Esophagus squamous epithelium (tissue), 5 donors: ENCODE measurements at places on chromosomes 3 and 15.

GRCh38 chr3:178195824-178196223 lies 340.4 kb upstream of the KCNMB2 start:
- no peak for DNase-seq

DNA sequence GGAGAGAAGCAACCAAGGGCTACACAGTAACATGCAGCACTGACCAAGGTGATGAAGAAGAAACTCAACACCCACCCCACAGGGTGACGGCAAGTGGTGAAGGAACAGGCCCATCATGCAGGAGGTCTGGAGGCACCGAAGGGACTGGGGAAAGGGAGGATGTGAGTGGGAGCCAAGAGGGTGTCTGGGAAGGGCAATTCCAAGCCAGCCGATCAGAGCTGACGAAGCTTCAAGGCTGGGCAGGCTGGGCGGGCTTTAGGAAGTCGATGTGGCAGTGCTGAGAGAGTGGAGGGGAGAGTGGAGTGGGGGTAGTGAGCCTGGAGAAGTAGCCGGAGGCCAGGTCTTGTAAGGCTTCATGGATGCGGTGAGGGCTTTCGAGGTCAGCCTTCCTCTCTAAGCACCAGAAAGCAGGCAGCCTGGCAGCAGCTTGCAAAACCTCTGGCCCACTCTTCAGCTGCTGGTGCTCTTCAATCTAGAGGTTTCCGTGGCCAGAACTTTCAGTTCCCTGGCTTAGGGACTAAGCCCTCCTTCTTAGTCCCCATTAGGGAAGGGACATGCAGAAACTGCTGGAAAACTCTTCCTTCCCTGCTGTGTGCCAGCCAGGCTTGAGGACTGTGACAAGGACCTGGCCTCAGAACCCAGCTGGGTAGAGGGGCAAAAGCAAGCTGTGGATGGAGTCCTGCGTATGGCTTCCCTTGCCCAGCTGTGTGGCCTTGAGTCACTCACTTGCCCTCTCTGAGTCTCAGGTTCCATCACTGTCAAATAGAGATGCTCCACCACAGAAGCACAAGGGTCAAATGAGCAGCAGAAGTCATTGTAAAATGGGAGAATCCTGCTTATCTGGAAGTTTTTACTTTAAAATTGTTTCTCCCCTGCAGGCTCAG lies 72.1 kb downstream of the TLE3 start:
- DNase-seq, result no peak

GRCh38 chr15:73972984-73973682 lies 19.0 kb downstream of the STOML1 start:
- DNase-seq, result no peak

DNA sequence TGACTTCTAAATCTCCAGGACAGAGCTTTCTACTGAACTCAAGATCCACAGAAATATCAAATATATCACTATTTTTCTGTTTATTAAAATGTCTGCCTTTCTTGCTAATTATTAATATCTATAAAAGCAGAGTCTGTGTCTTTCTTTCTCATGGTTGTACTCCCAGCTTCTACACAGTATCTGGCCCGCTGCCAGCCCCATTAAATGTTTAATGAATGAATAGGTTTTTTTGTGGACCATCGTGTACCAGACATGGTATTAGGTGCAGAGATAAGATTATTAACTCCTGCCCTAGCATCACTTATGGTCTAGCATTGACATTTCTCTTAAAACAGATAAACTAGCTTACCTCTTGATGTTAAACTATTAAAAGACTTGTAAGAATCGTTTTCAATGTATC lies 111.4 kb upstream of the RBMS3 start:
- DNase-seq, result no peak

GRCh38 chr3:86982883-86983282 lies 8.1 kb downstream of the VGLL3 start:
- DNase-seq, result no peak

GRCh38 chr3:23959135-23959900 lies 14.2 kb downstream of the NR1D2 start:
- no peak for DNase-seq

- DNase-seq, result no peak
Observed at GRCh38 chr15:87121336-87121735, 1041.7 kb downstream of the AGBL1 start.

DNA sequence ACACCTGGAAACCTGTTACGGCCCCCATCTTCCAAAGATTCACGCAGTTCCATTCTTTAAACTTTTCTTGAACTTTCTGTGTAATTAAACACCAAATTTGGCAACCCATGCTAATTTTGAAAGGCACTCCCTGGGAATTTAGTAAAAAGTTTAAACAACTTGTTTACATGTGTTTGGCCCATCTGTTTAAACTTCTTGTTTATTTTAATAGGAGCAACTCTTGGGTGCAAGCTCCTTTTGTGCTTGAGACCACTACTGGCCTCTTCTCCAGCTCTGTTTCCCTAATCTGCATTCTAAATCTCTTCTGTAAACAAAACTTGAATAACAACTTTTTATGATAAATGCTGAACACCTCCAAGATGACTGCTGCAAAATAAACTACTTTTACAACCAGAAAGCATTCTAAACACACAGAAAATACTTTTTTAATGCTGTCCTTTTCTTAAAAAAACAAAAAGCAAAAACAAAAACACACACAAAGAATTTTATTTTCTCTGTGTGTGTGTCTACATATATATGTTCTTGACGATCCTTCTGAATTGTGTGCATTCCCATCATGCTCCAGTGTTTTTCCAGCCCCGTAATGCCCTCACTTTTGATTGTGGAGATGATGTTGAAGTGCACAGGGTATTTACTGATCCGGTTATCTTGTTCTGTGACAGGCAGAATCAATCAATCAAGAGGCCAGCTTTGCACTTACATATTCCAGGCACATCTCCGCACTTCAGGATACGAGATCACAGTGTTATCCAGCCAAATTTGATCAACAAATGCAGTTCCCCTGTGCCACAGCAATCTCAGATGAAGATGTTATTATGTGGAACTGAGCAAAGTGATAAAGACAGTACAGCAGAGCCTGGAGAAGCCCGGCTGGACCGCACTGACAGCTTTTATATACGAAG lies 416.9 kb downstream of the FOXP1 start:
- no peak for DNase-seq

DNA sequence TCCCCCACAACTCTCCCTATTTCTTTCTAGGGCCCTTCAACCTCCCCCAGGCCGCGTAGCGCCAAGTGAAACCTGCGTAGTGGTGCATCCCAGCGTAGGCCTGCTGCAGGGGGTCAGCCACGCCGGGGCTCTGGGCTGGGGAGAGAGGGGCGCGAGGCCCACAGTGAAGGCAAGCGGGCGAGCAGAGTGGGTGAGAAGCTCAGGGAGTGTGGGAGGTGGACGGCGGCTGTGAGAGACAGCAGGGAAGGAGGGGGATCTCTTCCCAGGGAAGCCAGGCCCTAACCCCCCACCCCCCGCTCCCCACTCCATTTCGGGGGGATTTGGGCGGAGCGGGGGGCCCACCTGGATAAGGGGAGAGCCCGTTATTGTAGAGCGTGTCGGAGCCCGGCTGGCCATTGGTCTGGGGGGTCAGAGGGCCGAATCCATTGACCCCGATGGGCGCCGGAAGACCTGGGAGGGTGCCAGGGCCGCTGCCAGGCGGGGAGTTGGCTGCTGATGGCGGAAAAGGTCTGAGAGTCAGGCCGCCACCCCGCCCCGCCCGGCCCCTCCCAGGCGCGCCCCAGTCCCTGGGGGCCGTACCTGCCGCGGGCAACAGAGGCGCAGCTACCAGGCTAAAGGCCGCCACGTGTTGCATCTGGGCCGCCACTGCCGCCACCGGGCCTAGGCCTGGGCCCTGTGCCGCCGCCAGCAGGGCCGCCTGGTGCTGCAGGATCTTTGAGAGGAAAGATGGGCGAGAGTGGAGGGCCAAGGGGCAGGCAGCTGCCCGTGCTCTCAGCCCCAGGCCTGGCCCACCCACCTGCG lies 16.6 kb upstream of the PARP6 start:
- no peak for DNase-seq

- no peak for DNase-seq
Observed at GRCh38 chr3:30741889-30742288, 135.5 kb downstream of the TGFBR2 start.

DNA sequence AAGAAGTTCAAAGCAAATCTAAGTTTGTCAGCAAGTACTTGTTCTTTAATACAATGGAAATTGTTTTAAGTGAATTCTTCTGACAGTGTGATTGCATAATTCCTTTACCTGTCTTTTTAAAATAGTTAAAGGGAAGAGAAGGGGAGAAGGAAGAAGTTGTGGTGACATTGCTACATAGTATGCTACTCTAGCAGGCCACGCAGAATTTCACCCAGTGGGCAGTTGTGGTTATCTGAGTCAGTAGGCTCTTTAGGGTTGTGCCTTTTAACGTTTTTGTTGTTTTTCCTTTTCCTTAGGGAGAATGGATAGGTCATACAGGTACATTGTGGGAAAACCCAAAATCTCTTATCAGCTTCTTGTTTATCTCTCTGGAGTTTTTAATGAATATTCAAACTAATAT lies 40.4 kb downstream of the KIF15 start:
- no peak for DNase-seq

- no peak for DNase-seq
Observed at GRCh38 chr3:32487781-32488473, 14.7 kb downstream of the CMTM6 start.

DNA sequence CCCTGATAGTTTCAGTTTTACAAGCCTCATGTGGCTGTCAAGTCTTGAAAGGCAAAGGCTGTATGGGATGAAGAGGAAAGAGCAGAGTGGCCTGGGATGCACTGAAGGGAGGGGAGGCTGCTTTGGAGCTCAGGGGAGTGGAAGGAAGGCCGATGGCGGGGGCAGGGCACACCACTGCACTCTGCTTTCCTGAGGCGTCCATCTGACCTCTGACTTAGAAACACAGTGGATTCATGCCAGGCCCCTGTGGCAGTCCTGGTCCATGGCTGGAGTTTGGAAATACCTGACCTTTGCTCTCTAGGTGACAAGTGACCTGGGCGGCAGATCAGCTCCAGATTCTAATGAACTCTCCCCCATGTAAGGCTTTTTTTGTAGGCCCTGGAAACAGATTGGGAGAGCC lies 19.0 kb downstream of the FAH start:
- DNase-seq, result no peak

DNA sequence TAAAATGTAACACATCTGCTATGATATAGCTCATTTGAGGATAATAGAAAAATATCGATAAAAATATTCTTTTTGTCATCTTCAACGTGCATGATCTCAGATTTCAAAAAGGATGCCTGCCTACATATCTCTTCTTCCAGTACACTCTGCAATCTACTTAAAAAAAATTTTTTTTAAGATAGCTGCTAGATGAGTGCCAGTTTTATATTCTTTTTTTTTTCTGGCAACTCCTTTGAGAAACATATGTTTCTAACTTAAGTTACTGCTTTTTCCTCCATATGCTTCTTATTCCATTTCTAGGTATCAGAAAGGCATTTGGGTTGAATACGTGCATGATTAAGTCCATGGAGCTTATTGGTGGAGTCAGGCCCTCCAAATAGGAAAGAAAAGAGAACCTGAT lies 160.4 kb downstream of the PPM1L start:
- DNase-seq, result no peak

- no peak for DNase-seq
Observed at GRCh38 chr3:63613561-63613960, 38.9 kb upstream of the SNTN start.

DNA sequence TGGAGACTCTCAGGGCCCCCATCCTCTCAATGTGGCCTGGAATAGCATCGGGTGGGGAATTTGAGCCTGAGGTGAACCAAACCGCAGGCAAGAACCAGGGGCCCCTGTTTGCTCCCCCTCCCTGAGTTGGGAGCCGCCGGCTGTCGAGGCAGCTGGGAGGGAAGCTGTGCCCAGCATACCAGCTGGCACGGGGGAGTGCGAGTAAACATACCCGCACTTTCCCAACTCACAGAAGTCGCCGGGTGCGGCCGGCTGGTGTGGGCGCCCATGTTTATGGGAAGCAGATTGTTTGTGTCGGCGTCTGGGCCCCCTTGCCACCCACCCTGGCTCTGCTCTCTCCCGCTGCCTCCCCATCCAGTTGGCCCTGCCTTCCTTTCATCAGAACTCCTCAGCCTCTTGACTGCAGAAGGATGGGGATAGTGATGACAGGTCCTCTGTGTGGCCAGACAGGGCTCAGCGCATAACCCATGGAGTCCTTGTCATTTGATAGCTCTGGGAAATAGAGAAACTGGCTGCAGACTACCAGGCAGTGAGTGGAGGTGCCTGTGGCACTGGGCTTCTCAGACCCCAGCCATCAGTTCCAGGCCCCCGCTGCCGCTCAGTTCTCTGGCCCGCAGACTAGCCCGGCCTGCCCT lies 60.4 kb downstream of the CACNA2D2 start:
- no peak for DNase-seq

DNA sequence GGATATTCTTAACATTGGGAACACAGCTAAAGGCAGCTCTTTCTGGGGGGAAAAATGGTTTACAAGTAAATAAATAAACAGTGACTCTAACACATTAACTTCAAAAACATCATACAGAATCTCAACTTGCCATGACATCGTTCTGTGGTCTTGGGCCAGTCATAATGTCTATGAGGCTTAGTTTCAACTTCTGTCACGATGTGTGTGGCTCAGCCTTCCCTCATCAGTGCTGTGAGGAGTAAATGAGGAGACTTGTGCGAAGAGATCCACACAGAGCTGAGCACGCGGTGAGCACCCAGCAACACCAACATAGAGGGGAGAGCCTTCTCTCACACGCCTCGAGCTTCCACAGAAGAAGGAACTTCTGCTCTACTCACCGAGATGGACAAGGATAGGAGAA lies 49.0 kb downstream of the DZIP1L start:
- no peak for DNase-seq

DNA sequence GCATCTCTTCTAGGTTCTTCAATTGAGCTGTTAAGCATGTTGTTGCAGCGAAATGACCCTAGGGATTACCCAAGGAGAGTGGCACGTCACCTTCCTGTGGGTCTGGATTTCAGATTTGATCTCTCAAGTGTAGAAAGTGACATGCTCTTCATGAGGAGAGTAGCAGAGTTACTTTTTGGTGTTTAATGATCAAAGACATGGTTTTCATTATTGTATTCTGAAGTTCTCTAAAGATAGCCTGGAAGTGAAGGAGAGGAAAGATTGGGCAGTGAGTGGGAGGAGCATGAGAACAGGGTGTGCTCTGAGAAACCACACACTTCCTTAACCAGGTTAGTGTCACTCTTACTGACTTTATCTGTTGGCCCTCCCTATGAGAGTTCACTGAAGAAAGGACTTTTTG lies 153.6 kb downstream of the AKAP13 start:
- no peak for DNase-seq

DNA sequence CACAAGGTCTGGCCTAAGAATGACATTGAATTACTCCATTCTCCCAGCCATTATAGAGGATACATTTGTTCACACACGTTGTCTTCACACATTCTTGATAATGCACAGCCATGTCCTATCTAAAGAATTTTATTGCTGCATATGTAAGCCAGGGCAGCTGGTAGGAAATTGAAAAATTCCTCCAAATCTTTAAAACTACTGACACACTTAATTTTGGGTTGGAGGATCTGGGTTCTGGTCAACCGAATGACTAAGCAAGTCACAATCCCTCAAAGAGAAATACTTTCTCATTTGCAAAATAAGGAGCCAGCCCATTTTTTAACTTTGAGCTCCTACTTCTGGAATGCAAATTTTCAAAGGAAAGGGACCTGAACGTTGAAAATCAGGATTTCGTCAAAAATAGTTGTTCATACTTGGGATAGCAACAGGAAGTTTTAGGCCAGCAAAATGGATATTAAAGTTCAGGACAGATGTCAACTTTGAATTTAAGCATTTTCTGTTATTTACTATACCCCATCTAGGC lies 638.3 kb downstream of the NTRK3 start:
- no peak for DNase-seq

- DNase-seq, result no peak
Observed at GRCh38 chr3:38247366-38248035, 18.1 kb upstream of the SLC22A13 start.
